Stimulated activated CD4-positive, alpha-beta T cell treated with anti-CD3 and anti-CD28 coated beads, Interleukin-12 subunit alpha, Interleukin-12 subunit beta, amount 100 ng/mL, for 48 hours (primary cell): ENCODE measurements at places on chromosomes 16 and 17.

GRCh38 chr17:27256225-27257030 lies 37.5 kb upstream of the WSB1 start:
- DNase-seq = no peak

GRCh38 chr16:67549240-67549639 lies 13.1 kb upstream of the CTCF start:
- DNase-seq = no peak

GRCh38 chr16:4498546-4499195 lies 22.5 kb downstream of the HMOX2 start:
- DNase-seq = no peak

GRCh38 chr17:45104029-45104428 lies 28.3 kb downstream of the PLCD3 start:
- DNase-seq = no peak

DNA sequence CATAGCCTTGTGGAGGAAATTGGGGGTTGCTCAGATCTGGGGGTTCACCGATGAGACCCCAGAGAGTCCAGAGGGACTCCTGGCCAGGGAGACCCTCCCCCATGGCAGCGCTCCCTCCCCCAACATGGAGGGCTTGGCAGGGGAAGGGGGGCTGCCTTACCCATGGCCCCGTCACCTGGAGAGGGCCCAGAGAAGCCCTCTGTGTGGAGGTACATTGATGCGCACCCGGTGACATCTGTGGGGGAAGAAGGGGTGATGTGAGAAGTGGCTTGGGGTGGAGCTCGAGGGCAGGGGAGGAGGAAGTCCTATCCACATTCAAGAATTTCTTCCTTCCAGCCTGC lies 16.2 kb downstream of the ETV4 start:
- no peak for DNase-seq

DNA sequence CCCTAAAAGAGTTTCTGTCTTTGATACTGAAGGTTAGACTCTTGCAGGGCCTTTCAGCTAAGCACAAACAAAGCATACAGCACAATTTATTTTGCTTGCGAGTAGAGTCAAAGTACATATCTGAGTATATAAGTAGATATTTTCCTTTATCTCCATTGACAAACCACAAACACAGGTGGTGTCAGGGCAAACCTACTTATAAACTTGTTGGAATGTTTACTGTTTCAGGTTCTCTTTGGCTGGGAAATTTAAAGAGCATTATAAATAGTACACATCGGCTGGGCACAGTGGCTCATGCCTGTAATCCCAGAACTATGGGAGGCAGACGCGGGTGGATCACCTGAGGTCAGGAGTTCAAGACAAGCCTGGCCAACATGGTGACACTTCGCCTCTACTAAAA lies 442.6 kb upstream of the PSMD7 start:
- no peak for DNase-seq

- DNase-seq = no peak
Observed at GRCh38 chr17:28008513-28008912, 34.0 kb upstream of the NLK start.

DNA sequence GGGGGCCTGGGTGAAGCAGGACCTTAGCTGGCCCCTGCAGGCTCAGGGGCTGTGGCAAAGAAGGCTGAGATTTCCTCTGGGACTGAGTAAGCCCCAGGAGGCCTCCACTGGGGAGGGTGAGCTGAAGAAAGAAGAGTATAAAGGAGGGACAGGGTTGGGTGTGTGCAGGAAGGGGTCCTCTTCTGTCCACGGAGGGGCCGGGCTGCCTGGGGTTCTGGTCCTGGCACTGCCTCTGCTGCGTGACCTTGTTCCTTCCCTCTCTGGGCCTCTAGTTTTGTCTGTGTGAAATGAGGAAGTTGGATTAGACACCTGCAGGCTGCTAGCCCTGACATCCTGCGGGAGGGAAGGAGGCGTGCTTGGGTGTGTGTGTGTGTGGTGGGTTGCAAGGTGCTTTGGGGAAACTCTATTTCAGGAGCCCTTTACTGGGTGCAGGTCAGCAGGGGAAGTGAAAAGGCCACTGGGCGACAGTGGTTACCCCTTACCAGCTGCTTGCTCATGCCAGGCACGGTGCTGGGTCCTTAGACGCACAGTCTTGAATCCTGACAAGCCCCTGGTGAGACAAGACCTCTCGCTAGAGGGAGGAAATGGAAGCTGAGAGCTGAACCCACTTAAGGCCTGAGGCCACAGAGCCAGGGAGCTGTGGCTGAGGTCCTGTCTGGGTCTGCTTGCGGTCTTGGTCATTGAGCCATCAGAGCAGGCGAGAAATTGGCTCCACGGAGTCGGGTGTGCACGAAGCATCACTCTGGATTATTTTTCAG lies 60.7 kb downstream of the OR1D5 start:
- no peak for DNase-seq

DNA sequence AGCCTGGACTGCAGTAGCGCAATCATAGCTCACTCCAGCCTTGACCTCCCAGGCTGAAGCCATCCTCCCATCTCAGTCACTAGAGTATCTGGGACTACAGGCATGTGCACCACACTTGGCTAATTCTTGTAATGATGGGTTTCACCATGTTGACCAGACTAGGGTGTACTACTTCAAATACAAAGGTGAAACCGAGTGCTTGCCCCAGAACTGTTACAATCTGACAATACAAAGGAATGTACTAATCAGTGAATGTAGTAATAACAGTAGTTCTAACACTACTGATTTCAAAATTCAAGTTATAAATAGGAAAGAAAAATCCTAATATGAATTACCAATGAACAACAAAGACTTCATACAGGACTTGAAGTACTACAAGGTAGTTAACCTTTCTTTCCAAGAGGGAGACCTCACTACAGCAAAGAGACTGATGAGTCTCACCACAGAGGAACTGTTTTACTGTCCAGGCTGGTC lies 24.4 kb downstream of the CRK start:
- no peak for DNase-seq

DNA sequence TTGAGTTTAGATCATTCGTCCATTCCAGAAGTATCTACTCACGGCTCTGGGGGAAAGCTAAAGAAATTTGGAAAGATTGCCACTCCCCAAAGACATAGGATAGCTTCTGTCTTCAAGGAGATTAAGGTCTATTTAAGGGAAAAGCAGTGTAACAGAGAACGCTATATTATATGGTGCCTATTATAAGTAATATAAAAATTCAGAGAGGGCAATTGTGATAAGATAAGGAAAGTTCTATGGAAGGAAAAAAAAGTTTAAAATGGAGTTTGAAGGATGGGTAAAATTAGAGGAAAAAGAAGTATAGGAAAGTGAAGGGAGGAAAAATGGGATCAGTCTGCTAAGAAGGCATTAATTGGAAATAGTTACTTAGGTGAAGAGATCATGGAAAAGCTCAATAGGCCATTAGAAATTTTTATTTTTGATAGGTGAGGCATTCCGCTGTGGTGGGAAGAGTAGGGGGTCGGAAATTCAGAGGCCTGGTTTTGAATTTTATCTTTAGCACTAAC lies 690 bp upstream of the CDC27 start:
- no peak for DNase-seq

DNA sequence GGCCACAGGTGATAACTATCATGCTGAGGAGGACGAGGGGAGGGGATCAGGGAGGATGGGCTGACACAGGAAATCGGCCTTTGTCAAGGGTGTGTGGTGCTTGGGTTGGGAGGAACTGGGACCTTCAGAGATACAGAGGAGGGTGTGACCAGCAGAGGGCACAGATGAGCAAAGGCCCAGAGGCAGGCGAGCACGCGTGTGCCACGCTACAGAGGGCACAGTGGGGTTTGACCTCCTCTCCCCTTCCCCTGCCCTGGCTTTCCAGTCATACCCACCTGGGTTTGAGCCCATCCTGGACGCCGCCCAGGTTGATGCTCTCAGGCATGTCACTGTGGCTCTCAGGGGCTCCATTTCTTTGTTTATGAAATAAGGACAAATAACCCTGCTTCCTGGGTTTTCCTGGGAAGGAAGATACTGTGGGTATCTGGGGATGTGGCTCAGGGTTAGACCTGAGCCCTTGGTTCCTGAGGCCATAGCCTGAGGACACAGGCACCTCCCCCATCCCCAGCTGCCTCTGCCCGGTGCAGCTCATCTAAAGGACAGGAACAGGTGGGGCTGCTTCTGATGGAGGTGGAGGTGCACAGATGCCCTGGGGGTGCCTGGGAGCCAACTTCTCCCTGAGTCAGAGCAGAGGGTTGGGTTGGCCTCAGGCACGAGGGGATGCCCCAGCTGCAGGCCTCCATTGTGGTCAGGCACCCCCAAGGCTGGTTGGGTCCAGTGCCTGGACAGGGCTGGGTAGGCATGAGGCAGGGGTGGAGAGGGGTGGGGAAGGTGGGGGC lies 51.8 kb downstream of the BEAN1 start:
- peak; percentile 77 for DNase-seq

DNA sequence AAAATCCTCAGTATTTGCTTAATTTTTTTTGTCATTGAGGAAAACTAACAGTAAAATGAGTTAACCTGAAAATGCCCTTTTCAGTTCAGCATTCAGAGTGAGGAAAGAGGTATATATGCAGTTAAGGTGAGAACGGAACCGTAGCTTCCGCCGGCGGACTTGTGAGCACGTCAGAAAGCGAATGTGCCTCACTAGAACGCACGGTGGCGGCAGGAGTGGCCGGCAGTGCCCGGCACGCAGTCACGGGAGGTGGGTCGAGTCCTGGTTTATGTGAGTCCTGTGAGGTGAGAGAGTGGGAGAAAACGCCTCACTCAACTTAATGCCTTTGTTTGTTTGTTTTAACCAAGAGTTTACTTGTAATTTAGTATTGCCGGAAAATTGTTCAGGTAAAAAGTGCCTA lies 6.1 kb downstream of the SEC14L1 start:
- no peak for DNase-seq

DNA sequence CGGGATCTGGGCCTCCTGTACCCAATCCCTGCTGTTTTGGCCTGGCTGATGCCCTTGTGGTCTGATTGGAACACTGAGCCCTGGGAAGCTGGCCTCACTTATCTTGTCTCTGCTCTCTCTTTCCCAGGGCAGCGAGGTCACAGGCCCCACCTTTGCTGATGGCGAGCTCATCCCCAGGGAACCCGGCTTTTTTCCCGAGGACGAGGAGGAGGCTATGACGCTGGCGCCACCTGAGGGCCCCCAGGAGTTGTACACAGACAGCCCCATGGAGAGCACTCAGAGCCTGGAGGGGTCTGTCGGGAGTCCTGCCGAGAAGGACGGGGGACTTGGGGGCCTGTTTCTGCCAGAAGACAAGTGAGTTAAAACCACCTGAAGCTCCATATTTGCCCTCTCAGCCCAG lies 126.0 kb downstream of the RAB11FIP4 start:
- no peak for DNase-seq

DNA sequence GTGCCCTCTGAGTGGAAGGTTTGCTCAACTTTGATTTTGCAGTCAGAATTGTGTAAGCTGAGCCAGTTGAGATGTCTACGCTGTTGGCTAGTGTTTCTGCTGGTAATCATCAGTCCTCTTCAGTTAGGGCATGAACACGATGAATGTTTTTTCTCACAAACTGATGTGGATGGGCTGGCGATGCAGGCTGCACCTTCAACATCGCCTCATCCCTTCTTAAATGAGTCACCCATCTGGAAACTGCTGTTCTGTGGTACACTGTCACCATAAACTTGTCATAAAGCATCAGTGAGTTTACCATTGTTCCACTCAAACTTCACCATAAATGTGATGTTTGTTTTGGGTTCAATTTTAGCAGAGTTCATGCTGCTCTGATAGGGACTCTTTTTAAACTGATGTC lies 8.4 kb downstream of the C16orf95 start:
- no peak for DNase-seq

- DNase-seq = no peak
Observed at GRCh38 chr16:66741950-66742808, 9.2 kb downstream of the DYNC1LI2 start.

GRCh38 chr16:89201439-89202377 lies 1.4 kb upstream of the SLC22A31 start:
- peak; percentile 79 for DNase-seq

DNA sequence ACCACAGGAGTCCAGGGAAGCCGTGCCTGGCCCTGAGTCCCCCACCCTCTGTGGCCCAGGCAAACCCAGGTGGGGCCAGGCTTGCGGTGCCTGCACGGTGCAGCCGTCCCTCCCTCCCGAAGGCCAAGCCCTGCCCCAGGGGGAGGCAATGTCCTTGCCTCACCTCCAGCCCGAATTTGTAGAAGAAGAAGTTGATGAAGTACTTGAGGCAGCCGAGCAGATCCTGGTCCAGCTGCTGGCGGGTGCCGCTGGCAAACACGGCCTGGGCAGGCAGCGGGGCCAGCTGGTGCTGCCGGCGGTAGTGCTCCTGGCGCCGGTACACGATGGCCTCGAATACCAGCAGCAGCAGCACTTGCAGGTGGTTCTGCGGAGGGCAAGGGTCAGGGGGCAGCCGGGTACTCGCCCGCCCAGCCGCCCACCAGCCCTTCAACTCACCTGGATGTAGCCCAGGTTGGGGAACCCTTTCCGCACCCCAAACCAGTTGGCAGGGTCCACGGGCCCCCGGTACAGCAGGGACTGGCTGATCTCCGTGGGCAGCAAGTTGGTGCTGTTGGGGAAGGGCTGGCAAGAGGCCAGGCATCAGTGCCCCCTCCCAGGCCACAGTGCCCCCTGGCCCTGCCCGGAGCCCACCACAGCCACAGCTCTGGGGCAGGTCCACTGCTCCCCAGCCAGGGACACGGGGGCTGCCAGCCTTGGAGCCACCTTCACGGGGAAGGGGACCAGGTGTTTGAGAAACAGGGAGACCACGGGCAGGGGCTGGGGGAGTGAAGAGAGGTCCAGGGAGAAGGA lies 26.1 kb downstream of the CTU2 start:
- DNase-seq = no peak

- no peak for DNase-seq
Observed at GRCh38 chr16:17289674-17290635, 180.8 kb downstream of the XYLT1 start.

- no peak for DNase-seq
Observed at GRCh38 chr17:78785011-78785662, 3.1 kb upstream of the CYTH1 start.

- DNase-seq = no peak
Observed at GRCh38 chr17:49235896-49236295, 5.3 kb upstream of the PHOSPHO1 start.

GRCh38 chr17:31556969-31557645 lies 165.6 kb downstream of the RAB11FIP4 start:
- DNase-seq = no peak

DNA sequence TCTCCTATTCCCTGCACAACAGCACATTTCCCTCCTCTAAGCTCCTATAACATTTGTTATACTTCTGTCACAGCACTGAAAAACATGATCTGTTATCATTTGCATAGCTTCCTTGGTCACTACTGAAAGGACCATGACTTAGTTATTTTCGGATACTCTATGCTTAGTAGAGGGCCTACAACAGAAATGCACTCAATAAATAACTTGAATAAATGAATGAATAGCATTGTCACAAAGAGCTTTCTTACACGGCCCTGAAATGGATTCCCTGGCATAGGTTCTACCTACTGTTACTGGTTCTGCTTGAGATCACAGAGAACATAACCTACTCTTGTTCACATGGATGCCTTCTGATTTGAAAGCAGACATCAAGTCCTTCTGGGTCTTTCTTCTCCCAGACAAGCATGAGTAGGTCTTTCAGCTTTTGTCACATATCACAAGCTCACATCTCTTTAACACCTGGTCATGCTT lies 41.6 kb downstream of the MYO1D start:
- DNase-seq = no peak

GRCh38 chr17:48470388-48471034 lies 40.5 kb upstream of the SKAP1 start:
- no peak for DNase-seq
